ENCODE measurements at places on chromosomes 6 and 20.

- no peak for DNase-seq
Observed at GRCh38 chr20:50304501-50304856, 113.8 kb downstream of the CEBPB start.

DNA sequence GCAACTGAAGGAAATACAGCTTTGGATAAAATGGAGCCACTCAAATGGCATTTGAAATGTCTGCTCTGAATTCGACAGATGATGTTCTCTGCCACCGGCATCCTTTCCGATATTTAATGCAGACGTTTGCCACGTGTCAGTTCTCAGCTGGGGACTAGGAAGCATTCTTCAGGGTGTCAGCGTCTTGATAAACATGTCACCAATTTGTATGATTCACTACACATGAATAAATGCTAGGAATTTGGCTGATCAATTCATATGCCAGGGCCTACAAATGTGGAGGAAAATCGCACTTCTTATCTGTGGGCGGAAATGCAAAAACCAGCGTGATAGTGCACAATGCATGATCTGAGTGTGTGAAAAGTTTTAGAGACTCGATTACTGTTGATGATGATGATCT is 169.5 kb downstream of the SLC24A3 start:
- no peak for DNase-seq

DNA sequence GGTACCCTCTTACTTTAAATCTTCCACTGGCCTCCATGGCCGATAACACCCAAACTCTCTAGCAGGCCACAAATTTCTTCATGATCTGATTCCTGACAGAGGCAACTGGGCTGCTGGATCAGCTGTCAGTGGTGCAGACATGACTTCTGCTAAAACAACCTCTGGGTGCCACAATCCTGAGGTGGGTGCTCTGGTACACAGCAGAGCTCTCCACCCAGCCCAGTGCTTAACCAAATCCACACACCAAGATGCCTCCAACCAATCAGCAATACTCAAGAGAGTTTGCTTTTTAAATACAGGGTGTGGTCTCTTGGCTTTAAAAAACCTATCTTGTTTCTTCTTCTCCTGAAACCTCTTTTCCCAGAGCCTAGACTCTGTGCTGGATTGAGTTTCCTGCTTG is 126.6 kb upstream of the SPACA1 start:
- DNase-seq: no peak

DNA sequence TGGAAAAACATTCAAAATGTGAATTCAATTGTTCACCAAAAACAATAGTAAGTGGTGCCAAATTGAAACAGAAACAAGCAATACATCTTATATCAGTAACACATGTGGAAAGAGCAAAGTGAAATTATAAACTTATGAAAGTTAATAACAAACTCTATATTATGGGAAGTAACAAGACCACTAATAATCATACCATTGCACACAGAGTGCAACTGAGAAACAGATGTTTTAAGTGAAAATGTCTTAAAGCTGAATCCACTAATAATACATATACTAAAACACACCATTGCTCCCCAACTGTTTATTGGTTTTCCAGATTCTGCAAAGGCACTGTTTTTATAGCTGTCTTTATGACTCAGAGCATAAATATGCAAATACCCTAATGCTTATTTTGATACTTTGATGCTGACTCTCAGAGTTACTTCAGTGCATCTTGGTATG is 292.3 kb downstream of the RFPL4B start:
- DNase-seq: no peak

DNA sequence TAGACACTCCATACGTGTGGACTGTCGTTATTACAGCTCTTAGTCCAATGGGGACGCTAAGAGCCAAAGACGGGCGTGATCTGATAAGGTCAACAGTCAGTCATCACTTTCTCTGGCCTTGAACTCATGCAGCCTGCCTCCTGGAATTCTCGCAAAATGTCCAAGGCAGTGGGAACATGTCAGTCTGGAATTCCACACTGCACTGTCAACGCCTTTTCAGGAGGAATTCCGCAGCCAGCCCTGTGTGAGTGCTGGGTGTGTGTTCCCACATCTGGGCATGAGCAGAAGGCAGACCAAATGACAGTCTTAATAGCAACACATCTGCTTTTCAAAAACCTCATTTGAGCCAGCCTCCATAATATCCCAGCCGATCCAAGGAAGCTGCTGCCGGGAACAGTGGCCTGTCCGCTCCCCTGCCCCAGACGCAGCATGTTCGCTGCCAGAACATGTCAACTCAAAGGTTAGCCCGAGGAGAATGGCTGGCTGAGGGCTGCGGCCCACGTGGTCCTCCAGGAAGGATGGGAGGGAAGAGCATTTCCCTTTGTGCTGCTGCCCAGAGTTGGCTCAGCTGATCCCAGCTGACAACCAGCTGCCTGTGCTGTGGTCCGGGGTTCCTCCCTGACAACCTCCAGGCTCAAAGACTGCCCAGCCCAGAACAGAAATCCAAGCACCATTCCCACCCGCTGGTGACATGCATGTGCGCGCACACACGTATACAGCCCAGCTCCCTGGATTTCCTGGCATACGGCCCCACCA is 103.1 kb downstream of the SULF2 start:
- no peak for DNase-seq

DNA sequence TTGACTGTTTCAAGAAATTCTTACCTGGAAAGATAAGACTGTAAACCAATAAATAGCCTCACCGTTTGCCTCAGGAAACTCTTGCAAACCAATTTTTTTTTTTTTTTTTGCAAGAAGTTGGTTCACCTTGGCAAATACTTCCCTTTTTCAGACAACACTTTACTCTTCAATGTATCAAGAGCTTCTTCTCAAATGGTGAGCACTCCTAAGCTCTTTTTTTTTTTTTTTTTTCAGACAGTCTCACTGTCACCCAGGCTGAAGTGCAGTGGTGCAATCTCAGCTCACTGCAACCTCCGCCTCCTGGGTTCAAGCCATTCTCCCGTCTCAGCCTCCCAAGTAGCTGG is 22.7 kb upstream of the SNTA1 start:
- no peak for DNase-seq

GRCh38 chr6:161091151-161091550 is 99.6 kb downstream of the MAP3K4 start:
- DNase-seq: no peak

DNA sequence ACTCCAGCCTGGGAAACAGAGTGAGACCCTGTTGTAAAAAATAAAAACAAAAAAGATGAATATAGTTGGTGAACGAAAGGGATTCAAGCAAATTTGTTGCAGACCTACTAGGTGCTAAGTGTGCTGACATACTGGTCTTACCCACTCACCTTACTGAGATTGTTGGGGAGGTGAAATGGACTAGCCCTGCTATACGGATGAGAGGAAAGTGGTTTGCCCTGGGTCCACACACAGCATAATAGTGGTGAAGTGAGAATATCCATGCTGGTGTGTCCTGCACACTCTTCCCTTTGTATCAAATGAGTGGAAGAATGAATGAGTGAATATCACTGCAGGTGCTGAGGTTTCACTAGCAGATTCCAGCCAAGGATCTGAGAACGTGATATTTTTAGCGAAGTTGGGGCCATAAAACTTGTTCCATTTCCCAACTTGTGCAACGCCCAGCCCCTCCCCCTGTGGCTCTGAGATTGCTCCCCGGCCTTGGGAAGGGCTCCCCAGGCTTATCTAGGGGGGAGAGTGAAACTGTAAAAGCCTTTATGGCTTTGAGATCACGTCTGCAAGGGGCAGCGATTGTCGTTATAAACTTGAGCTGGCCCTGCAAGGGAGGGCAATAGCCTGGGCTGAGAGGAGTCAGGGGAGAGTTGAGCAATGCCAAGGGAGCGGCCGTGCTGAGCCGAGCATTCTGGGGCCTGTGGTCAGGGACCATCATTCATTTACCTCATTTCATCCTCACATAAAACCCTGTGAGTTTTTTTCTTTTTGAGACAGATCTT is 33.2 kb upstream of the TTPAL start:
- DNase-seq: no peak

DNA sequence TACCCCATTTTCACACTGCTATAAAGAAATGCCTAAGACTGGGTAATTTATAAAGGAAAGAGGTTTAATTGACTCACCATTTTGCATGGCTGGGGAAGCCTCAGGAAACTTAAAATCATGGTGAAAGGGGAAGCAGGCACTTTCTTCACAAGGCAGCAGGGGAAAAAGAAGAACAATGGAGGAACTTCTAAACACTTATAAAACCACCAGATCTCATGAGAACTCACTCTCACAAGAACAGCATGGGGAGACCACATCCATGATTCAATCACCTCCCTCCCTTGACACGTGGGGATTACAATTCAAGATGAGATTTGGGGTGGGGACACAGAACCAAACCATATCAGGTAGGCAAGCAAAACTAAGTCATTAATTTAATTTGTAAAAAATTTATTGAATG is 343.2 kb downstream of the FRK start:
- no peak for DNase-seq

DNA sequence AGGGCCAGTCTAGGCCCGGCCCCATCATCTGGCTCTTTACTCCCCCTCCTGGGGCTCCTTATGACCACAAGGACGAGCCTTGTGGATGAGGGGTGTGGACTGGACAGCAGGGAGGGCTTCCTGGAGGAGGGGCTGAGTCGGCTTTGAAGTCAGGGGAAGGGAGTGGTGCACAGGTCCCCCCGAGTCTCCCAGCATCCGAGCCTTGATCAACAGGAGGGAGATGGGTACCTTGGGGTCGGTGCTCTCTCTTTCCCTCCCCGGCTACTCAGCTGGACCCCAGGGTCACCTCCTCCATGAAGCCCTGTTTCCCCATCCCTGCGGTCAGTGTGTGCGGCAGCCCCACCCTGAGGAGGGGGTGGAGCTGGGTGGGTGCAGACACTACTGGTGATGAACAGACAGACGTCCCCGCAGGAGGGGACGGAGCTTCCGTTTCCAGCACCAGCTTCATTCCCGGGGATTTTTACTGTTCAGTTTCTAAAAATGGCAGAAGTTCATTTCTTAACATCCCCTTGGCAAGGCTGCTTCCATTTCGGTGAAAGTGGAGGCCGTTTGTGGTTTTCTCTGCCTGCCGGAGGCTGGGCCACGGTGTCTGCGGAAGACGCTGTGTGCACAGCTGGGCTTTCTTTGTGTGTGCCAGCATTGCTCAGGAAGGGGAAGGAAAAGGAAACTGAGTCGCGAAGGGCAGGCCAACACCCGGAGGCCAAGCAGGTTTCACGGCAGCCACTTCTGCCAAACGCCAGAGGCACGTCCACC is 19.6 kb downstream of the NTSR1 start:
- no peak for DNase-seq

GRCh38 chr6:14713008-14713960 is 532.6 kb upstream of the JARID2 start:
- peak; percentile 52 for DNase-seq

GRCh38 chr20:33099843-33100538 is 20.5 kb downstream of the BPIFB4 start:
- no peak for DNase-seq

- peak; percentile 93 for DNase-seq
Observed at GRCh38 chr6:31575335-31575901, at the start of gene TNF. Gene TNF (plus strand): TSS chr6:31575565. CDS start chr6:31575742, 177 bp downstream.

GRCh38 chr6:116217069-116217468 is 36.8 kb downstream of the TSPYL4 start:
- DNase-seq: no peak

- no peak for DNase-seq
Observed at GRCh38 chr6:159045801-159046200, 1.0 kb upstream of the TAGAP start.

DNA sequence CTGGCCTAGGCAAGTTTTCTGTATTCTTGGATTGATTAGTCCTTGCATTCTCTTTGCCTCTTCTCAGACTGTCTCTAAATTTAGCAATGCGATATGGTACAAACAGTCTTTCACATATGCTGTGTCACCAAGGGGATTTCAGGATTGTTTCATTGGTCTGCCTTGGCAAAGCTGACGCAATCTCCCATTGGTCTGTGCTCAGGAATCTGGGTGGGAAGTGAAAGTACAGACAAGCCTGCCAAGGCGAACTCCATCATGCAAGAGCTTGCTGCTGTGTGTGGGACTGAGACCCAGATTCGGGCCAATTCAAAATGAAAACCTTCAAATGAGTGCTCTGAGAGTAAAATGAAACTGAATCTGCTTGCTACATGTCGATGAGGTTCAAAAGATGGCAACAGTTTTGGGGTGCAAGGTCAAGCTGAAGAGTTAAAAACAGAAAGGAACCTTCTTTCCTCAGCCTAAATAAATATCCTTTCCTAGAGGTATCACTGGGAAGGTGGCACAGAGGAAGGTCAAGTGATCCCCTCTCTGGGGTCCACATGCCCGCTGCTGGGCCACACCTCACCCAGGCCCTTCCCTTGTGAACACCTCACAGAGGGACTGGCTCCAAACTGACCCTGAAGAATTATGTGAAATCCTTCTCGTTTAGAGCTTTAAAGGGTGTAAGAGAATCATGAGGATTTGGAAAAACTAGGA is 198.8 kb upstream of the PREP start:
- no peak for DNase-seq

GRCh38 chr6:1381481-1382330 is 7.7 kb upstream of the FOXF2 start:
- peak; percentile 92 for DNase-seq

DNA sequence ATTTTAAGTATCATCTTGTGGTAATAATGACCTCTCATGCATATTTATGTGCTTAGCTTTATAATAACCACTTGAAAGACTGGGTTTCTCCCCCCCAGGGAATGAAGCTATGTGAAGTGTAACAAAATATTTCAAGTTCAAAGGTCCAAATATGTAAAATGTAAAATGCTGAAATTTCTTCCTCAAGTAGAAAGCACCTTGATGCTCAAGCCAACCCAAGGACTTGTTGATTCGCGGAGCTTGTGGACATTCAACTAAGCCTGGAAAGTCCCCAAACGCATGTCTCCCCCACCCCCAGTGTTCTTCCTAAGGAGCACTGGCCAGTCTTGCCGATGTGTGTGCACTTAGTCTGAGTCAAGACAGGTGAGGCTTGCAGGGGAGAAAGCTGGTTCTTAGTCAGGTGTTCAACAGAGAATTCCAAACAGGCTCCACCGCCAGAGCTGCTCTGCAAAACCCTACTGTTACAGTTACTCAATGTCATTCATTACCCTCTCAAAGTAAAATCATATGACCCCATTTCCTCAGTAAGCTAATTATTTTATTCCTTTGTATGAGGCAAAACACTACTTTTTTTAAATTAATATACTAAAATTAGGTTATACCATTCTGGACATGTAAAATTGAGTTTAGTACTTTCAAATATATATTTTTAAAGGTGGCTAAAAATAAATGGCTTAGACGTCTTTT is 46.9 kb upstream of the QKI start:
- no peak for DNase-seq

DNA sequence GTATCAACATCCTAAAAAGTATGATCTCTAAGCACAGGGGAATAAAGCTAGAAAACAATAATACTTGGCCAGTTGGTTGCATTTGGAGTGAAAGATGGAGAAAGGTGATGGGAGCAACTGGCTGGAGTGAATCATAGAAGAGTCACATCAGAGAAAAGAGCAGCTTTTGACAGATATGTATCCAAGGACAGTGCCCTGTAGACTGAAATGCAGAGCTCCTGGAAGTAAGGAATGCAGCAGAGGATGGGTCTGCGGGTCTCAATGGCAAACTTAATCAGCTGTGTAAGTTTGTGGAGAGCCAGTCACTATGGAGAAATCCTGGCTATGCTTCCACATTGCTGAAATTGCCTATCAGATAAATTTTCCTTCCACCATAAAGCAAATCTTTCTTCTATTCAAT is 253.6 kb upstream of the PRND start:
- DNase-seq: no peak

All from activated CD8-positive, alpha-beta memory T cell treated with anti-CD3 and anti-CD28 coated beads, Interleukin-2, amount 50 U/mL, for 48 hours (primary cell).